ENCODE measurements at places on chromosomes 2 and 18.

GRCh38 chr2:196143730-196144131 is 27.6 kb downstream of the STK17B start:
- DNase-seq, result no peak

DNA sequence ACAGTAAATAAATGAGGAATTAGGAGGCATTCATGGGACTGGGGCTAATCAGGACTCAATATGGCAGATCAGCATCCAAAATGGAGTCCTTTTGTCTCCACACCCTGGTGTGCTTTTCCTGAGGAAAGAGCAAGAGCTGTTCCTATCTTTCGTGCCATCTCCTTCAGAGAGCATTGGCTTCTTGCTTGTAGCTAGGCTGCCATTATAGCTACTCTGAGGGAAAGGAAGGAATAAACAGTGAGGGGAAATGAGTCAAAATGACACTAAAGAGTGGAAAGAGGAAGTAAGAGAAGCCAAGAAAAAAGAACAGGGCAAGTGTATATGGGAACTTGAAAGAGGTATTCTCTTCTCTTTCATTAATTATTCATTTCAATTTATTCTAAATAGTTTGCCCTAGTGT is 8.4 kb upstream of the NMI start:
- no peak for DNase-seq

DNA sequence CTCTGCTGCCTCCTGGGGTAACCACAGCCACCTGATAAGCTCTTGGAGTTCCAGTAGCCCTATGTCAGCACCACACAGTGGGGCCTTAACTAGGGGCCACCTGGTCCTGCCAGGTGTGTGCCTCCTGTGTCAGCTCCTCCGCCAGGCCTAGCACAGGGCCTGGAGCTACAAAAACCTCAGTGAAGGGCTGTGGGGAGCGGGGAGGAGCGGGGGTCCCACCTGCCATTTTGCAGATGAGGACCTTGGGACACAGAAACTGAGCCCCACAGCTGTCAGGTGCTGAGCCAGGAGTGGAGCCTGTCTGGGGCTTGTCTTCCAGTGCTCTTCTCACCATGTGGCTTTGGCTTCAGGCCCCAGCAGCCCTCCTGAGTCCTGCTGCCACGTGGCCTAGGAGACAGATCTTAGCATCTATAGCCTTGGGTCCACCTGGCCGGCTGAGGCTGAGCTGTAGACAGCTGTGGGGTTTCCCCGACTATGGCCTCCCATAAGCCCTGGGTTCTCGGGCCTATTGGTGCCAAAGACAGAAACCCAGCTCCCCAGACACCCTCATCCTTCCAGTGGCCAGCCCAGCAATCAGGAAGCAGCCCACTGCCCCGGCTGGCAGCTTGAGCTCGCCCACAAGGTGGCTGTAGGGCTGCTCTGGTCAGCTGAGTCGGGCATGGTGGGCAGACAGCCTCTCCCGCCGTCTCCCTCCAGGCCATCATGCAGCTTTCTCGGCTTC is 104.5 kb upstream of the MCFD2 start:
- no peak for DNase-seq

DNA sequence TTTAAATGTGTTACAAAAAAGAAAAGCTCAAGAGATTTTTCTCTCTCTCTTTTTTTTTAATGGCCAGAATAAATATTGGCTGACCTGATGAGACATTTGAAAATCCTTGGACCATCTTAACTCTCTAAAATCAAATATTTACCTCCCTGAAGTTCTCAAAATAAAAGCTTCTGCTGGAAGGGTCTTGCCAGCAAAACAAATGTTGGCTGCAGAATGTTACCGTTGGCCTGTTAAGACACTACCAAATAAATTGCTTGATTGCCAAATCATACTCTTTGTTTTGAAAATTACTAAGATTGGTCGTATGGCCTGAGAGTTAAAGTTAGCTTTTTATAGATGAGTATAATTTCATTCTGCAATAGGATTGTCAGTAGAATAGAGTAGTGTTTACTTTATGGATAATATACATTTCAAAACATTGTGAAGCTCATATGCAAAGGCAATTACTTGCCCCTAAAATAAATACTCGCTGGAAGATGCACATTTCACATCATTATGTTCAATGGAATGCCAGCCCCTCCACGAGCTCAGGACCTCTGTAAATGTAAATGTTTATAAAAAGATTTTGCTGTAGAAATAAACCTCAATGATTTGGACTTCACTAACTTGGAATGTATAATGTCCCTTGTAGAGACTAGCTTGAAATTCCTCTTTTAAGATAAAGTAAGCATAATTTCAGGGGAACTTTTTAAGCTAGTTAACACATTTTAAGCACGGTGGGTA is 193.4 kb downstream of the SOX11 start:
- no peak for DNase-seq

DNA sequence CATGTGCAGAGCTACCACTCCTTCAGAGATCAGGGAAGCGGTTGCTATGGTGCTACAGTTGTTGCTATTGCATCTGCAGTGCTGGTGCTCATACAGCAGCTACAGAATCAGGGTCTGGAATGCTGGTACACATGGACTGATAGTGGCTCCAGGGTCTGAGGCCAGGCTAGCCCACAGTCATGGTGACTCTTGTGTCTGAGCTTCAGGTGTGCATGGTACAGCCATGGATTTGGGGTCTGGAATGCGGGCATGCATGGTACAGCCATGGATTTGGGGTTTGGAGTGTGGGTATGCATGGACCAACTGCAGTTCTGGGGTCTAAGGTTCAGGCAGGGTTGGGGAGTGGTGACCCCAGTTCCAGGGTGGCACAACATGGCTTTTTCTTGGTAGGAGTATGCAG is 185.2 kb downstream of the SLC4A3 start:
- DNase-seq, result no peak
